ENCODE measurements at places on chromosomes 7 and 10.

- DNase-seq, result no peak
These were observed 90.5 kb upstream of the SDK1 start for GRCh38 chr7:3210531-3210930.

GRCh38 chr10:132806110-132806509 lies 20.2 kb upstream of the NKX6-2 start:
- no peak for DNase-seq

- DNase-seq, result no peak
These were observed 74.5 kb downstream of the CCDC6 start for GRCh38 chr10:59831658-59832503.

- no peak for DNase-seq
These were observed 3.5 kb upstream of the MYOZ1 start for GRCh38 chr10:73644767-73645166.

DNA sequence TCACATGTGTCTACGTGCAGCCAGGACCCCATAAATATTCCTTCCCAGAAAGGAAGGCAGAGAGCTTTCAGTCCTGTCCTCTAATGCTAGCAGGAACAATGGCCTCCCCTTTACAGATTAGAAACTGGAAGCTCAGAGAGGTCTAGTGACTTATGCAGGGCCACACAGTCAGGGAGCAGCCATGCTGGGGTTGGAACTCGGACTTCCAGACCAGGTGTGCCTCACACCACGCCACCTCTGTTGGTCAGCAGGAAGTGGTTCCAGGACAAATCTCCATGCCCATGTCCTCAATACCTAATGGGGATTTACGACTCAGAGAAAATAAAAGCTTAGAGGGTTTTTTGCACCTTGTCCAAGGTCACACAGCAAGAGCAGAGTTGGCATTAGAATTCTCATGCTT lies 378.9 kb downstream of the RPS24 start:
- DNase-seq, result no peak

DNA sequence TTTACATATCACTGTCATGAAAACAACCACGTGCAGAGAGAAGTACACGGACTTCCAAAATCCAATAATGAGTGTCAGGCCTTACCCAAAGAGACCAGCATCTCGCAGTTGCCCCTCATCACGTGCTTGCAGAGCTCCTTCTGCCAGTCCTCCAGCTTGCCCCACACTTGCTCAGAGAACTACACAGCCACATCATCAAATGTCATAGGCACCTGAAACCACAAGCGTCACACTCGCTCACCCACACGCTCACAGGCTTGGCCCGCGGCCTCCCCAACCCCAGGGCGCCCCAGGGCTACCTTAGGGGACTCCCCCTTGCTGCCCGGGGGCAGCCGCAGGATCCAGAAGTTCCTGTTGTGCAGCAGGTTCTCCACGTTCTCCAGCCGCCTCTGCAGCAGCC lies 123.4 kb upstream of the ZNF746 start:
- no peak for DNase-seq

DNA sequence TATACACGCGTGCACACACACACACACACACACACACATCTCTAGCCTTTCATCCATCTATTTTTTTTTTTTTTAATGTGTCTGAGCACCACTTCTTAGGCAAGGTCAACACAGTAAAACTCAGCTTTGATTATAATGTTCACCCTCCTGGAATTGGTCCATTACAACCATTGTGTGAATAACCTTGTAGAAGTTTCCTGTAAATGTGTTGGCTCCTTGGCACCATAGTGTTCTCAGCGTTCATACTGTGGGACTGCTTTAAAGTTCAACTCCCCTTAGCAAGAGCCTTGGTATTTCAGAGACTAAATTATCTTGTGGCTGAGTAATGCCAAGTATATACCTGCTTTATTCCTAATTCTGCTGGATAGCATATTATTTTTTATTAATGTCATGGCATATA lies 106.3 kb upstream of the PRPS1L1 start:
- DNase-seq, result no peak

DNA sequence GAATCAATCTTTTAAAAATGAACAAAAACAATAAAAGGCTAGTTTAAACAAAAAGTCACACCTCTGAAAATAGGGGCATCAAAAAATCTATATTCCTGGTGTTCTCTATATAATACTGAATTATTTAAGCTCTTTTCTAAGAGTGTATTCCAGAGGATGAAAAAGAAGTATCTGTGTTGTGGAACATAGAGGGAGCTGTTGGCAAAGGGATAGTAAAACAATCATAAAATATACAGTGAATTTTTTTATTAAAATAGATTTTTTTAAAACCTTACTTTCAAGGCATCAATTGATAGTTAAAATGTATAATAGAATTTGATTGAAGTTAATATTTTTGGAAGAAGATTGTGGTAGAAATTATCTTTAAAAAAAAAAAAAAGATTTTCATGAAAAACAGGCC lies 1409.1 kb upstream of the CELF2 start:
- no peak for DNase-seq

DNA sequence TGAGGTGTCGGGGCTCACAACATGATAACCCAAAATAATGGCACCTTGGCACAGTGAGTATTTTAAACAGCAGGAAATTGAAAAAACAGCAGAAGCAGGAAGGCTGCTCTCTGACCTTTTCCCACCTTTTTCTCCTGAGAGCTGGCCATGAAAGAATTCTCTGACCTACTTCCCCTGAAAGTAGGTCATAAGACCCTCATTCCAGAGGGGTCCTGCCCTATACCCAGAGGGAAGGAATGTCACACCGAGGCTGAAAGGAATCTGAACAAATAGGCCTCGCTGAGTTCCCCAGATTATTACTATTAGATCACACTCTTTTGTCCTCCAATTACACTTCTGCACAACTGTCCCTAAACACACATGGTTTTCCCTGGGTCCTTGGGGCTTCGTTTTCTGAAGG lies 18.8 kb downstream of the CPVL start:
- no peak for DNase-seq

DNA sequence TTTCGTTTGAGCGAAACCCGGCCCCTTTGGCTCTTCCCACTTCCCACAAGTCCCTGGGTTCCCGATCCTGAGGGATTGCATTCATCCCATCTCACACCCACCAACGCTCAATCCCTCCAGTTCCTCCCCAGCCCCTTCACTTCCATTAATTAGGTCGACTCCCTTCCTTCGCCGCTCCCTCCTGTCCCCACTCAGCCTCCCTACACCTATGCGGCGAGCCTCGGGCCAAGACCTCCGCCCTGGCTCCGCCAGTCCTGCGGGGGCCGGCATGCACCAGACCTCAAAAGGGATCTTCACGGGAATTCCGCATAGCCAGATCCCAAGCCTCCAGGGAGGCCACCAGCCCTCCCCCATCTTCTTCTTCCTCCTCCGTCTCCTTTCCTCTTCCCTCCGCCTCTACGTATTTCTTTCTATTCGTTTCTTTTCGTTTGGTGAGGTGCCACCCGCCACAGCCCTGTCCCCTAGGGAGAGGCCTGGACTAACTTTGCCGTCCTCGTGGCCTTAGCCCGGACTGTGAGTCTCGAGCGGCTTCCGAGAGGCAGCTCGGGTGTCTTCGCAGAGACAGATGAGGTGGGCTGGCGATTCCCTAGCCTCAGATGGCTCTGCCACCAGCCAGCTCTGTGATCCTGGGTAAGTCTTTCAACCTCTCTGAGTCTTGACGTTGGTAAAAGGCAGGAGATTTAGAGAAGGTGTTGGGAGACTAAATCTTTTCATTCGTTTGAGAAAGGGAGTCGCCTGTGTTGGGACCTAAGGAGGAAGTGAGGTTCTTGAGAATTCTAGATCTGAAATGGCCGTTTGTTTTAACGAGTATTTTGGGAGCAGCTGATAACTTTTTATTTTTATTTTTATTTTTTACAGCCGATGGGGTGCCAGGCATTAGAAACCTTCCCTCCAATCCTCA lies 8.1 kb upstream of the LBX1 start:
- no peak for DNase-seq

- no peak for DNase-seq
These were observed 49.2 kb upstream of the KCNMA1 start for GRCh38 chr10:77686650-77687417.

DNA sequence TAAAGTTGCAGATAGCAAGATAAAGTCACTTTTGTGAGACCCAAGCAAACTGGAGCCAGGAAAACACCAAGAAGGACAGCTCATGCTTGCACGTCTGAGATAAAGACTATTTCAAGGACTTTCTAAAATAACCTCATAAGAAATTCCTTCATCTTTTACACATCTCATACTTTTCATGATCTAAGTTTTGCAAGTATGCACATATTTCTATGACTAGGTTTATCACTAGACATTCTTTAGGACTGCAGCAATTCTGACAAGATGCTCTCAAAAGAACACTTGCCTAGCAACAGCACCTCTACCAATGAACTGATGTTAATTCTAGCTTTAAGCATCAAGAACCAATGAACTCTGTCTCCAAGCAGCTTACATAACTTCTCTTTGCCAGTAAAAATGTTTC lies 457.6 kb downstream of the SEMA3D start:
- no peak for DNase-seq

GRCh38 chr10:4357911-4358310 lies 468.1 kb upstream of the AKR1E2 start:
- no peak for DNase-seq

- no peak for DNase-seq
These were observed 839.9 kb downstream of the CCSER2 start for GRCh38 chr10:85168243-85168642.

DNA sequence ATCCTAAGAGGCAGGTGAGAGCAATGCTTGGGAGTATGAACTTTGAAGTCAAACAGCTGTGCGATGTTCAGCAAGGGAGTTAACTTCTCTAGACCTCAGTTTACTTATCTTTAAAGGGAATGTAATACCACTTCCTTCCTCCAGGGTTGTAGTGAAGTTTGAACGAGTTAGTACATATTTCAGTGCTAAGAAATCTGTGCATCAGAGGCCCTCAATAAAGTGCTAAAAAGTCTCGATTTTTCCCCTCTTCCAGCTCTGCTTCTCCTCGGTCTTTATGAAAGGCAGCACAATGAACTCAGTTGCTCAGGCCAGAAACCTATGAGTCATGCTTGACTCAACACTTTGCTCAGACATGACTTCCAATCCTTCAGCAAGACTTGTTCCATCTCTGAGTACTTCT lies 418.9 kb downstream of the MDFIC start:
- DNase-seq, result no peak

GRCh38 chr7:82405301-82405700 lies 38.3 kb downstream of the CACNA2D1 start:
- DNase-seq, result no peak

DNA sequence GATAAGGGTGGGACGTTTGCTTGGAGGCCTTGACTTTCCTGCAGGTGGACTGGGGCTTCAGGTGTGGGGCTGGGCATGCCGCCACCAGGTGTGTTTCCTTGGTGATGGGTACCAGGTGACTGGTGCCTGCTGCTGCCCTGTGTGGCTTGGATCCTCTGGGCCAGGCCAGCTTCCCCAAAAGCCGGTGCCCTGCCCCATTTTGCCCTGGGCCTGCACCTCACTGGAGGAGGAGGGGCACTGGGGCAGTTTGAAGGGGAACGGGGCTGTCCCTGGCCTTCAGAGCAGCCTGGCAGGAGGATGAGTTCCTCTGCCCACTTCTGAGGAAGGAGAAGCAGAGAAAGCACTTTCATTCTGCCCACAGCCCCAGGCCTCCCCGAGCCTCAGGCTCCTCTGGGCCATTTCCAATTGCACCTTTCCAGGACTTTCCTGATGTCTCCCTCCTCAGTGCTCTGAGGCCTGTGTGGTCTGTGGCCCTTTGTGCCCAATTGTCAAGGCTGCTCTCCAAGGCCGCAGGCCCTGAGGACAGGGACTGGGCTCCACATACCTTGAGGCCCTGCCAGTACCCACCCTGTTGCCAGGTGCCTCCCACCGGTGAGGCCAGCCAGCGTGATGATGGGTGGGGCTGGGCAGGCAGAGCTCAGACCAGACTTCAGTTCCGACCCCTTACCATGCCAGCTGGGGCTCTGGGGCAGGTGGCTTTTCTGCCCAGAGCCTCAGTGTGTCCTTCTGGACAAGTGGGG lies 25.3 kb upstream of the SMARCD3 start:
- no peak for DNase-seq

- no peak for DNase-seq
These were observed 9.1 kb upstream of the PAX2 start for GRCh38 chr10:100736144-100736808.

DNA sequence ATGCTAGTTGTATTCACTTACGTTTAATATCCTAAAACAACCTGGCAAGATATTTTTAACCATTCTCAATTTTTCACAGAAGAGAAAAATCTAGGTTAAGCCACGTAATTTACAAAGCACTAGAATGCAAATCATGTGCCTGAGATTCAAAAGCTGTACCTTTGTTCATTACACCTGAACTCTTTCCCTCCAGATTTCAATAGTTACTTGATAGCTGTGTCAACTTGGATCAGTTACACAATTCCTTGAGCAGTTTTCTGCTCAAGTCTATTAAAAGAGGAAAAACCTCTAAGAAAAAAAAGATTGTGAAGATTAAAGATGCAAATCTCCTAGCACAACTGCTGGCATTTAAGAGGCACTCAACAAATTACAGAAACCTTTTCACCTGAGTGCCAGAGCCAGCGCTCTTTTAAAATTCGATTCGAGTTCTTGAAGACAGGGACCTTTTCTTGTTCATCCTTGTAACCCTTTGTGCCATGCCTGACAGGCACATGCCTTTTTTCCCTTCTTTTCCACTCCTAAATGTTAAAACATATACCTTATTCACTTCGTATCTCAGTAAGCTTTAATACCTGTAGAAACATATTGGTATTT lies 886 bp downstream of the NSUN6 start:
- DNase-seq, result no peak

DNA sequence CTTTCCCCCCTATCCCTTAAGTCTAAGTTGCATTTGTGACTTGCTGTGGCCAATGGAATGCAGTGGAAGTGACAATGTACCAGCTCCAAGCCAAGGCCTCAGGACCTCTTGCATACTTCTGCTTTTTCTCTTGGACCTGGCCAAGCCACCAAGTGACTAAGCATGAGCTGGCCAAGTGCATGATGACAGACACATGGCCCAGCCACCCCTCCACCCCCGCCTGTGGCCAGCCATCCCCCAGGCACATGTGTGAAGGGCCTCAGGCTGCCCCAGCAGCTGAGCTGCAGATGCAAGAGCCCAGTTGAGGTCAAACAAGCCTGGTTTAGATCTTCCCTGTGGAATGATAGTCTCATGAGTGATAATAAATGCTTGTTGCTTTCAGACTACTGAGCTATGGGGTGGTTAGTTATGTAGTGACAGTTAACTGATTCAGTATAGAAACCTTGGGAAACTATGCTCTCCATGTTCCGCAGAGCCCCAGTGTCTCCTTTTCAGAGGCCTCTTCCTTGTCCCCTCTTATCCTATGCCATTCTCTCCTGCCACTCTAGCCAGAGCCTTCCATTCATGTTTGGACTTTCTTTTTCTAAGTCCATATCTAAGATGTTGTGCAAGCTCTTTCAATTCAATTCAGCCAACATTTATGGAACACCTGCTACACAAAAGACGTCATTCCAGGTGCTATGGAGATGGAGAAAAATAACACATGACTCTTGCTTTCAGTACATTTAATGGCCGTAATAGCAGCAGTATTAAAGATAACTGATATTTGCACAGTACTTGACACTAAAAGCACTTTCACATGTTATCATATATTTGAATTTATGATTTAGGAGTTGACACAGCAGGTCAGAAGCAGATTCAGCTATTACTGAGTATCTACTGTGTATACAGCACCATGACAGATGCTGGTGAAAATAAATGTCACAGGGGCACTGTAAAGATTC lies 55.5 kb upstream of the LOXL4 start:
- no peak for DNase-seq

GRCh38 chr10:16856092-16856491 lies 38.9 kb upstream of the RSU1 start:
- no peak for DNase-seq
